ENCODE measurements at places on chromosomes 6 and 20.

GRCh38 chr6:35265523-35265922 is 6.0 kb downstream of the ZNF76 start:
- no peak for DNase-seq

DNA sequence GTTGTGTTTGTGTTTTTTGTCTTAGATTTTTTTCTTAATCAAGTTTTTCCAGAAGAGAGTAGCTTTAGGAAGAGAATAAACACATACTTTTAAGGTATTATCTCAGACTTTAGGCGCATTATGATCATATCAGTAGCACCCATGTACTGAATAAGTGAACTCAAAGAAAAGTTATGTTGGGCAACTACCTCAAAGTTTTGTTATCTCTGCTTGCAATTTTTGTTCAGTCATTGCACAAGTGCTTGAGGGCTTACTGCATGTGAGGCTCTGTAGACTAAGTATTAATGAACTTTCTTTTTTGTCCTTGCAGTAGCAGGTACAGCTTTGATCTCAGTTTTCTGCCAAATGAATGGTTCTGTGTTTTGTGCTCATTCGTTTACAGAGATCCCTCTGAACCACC is 189.0 kb downstream of the SLC16A10 start:
- peak; percentile 9 for DNase-seq

GRCh38 chr6:2558098-2558680 is 192.5 kb downstream of the MYLK4 start:
- no peak for DNase-seq

- DNase-seq, result no peak
Measured at GRCh38 chr6:15255909-15256395, 10.1 kb downstream of the JARID2 start.

DNA sequence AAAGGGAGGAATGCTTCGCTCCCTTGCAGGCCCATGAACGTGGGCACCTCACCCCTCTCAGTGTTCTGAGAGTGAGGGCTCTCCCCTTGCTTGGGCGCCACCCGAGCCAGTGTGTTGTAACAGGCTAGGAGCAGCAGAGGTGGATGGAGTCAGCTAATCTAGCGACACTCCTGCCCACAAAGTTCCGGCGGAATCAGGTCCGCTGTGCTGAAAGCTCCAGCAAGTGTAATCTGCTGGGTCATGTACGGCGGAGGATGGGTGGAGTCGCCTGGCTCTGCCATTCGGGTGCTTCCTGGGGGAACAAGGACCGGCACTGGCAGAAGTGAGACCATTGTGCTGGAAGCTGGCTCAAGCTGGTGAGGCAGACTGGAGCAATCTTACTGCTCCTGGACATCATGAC is 1310.1 kb downstream of the EPHA7 start:
- DNase-seq, result no peak

DNA sequence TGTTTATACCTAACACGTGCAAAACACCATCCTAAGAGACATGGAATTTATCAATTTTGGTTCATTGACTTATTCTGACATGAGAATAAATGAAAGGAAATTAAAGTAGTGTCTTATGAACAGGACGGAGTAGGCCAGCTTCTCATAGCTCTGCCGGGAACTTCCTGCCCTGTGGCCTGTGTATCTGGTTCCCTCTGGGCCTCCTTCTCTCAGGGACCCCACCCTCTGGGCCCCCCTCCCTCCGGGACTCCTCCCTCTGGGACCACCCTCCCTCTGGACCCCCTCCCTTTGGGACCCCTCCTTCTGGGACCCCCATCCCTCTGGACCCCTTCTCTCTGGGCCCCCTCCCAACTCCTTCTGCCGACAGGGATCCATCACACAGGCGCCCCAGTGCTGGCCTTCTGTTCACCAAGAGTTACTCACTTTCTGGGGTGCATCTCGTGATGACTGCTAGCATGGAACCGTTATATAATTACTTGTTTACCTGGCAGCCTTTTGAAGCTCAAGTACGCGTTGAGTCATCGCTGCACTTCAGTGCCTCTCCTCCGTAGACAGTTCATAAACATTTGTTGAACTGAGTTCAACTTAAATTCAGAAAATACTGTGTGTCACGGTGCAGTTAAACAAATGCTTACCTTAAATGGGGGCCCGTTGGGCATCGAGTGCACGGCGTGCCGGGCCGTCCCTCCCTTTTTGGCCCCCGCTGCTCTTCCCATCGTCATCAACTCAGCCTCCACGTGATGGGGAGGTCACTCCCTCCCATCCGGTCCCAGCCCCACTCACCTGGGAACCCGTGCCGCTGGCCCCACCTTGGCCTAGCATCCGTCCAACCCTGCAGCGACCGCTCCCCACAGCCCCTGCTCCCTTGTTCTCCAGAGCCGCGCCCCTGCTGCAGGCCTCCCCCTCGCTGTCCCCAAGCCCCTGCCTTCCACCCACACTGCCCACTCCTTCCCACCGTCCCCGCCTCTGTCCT is 8.1 kb downstream of the CCR6 start:
- DNase-seq, result no peak

- no peak for DNase-seq
Measured at GRCh38 chr20:64216036-64216435, 39.5 kb upstream of the PCMTD2 start.

- DNase-seq, result no peak
Measured at GRCh38 chr6:158284007-158284875, 28.0 kb upstream of the TULP4 start.

DNA sequence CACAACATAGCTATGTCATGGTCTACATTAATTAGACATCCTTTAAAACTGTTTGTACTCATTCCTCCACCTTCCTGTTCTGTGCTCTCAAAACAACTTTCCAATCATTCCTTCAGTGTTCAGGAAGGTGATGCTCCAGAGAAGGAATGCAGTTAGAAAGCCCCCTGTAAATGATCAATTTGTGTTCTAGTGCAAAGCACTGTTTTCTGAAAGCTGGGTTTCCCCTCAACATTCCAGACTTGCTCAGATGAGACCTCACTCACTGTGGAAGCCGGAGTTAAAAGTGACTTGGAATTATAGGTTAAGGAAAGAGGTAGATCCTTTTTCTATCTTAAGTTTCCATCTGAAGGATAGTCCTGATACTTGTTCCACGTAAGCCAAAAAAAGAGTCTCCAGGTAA is 95.9 kb downstream of the BMP2 start:
- DNase-seq, result no peak

DNA sequence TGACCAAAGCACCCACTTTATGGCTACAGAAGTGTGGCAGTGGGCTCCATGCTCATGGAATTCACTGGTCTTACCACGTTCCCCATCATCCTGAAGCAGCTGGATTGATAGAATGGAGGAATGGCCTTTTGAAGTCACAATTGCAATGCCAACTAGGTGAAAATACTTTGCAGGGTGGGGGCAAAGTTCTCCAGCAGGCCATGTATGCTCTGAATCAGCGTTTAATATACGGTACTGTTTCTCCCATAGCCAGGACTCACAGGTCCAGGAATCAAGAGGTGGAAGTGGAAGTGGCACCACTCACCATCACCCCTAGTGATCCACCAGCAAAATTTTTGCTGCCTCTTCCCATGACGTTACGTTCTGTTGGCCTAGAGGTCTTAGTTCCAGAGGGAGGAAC is 60.5 kb upstream of the GMDS start:
- no peak for DNase-seq

DNA sequence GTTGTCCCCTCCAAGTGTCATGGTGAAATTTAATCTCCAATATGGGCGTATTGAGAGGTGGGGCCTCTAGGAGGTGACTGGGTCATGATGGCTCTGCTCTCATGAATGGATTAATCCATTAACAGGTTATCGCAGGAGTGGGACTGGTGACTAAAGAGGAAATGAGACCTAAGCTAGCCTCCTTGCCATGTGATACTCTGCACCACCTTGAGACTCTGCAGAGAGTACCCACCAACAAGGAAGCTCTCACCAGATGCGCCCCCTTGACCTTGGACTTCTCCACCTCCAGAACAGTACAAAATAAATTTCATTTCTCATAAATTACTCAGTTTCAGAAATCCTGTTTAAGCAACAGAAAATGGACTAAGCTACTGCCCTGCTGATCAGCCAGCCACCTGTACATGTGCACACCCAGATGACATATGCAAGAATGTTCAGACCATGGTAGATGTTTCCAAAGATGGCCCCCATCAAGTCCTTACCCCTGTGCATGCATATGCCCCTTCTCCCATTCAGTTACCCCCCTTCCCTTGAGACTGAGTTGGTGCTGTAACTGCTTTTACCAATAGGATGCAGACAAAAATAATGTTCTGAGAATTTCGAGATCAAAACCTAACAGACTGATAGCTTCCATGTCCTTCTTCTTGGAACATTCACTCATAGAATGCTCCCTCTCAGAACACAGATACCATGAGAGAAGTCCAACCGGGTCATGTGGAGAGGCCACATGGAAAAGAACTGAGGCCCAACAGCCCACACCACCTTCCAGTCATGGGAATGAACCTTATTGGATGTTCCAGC is 28.4 kb downstream of the MAP3K5 start:
- no peak for DNase-seq

DNA sequence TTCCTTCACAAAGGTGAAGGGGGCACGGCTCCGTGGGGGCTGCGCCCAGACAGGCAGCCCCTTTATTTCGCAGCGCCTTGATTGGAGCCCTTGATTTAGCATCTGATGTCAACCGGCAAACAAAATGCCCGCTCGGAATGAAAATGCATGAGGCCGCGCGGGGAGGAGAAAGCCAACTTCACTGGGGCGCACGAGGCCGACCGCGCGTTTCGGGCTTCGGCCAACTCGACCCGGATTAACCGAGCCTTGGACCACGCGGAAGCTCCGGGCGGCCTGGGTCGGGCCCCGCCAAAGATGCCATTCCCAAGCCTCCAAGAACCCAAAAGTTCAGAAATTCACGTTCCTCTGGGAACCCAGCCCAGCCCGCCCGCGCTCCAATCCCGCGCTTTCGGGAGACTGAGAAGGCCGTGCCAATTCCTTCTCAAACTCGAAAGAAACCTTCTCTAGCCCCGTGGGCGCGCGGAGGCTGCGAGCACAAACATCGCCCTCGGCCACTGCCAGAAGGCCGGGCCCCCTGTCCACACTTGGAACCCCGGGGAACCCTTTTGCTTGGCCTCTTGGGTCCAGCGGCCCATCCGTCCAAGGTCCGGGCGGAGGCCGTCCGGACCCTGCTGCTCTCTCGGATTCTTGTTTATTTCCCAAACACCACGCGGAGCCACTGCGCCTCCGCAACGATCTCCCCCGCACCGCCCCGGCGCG is 879 bp upstream of the INSM1 start:
- DNase-seq, result no peak

GRCh38 chr6:118551063-118552053 is 3.3 kb downstream of the PLN start:
- DNase-seq, result no peak

GRCh38 chr6:3151691-3152090 is 5.7 kb downstream of the TUBB2A start:
- no peak for DNase-seq

- no peak for DNase-seq
Measured at GRCh38 chr6:134446896-134447295, 129.0 kb upstream of the SGK1 start.

- no peak for DNase-seq
Measured at GRCh38 chr20:46883892-46884291, 10.8 kb upstream of the EYA2 start.

DNA sequence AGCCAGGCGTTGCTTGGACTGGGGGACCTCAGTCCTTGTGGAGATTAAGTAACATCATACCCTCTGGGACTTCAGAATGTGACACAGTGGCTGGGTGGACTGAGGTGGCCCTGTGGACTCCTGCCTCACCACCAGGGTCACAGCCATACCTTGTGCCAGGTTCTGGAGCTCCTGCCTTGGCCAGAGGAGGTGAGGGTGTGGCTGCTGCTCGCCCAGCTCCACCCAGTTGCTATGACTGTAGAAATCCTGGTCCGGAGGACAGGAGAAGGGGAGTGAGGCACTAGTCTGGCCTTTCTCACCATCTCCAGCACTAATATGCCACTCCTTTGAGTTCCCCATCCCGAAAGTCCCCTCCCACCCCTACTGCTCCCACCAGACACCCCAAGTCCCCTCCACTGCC is 1.9 kb downstream of the VWA7 start:
- no peak for DNase-seq

- DNase-seq, result peak; percentile 1
Measured at GRCh38 chr6:133788556-133788955, 100.4 kb upstream of the TCF21 start.

DNA sequence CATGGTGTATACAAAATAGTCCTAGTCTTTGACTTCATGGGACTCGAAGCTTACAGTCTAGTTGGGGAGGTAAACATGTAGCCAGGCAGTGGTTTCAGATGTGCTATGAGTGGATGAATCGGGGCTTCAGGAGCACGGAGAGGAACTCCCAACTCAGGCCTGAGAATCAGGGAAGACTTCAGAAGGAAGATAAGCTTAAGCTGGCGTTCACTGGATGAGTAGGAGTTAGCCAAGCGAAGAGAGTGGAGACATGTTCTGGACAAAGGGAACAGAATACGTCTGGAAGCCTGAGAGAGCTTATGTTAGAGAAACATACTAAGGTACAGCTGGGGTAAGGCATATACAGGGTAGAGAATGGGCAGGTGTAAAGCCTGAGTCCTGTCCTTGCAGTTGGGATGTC is 8.8 kb downstream of the CARMIL1 start:
- DNase-seq, result no peak

GRCh38 chr6:1321738-1322137 is 9.8 kb downstream of the FOXQ1 start:
- DNase-seq, result no peak

DNA sequence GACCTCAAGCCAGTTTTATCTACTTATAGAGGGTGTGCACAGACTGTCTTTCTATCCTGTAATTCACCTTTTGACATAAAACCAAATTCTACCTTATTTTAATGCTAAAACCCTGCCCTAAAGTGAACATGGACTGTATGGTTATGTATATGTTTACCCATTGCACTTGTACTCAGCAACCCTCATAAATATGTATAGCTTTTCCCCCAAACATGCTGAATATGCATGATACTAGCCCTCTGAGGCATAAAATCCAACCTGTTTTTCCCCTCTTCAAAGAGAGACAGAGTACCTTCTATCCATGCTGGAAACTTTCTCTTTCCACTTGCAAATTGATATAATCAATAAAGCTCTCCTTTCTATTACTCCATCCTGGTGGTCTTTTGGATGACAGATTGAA is 267.9 kb upstream of the BMP2 start:
- no peak for DNase-seq

GRCh38 chr6:53456809-53457208 is 88.1 kb downstream of the GCLC start:
- DNase-seq, result no peak

DNA sequence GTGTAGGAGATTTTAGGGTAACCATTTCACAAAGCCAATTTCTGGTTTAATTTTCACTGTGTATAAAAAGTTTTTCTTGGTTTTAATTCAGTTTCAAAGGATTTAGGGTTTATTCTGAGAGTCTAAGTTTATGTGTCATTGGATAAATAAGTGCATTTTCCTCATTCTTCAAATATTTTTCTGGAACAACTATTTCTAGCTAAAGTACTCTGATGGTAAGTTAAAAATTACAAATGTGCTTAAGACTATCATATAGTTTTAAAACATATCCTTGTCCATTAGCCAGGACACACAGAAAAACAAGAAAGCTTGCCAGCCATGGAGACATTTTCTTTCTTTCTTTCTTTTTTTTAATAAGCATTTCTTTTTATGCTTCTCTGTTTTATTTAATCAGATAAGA is 333.0 kb downstream of the RFPL4B start:
- DNase-seq, result no peak
